ENCODE measurements at places on chromosomes 16 and 17.

GRCh38 chr16:51697454-51697853, 546.4 kb upstream of the SALL1 start:
- no peak for DNase-seq

- no peak for DNase-seq
Measured at GRCh38 chr16:46918905-46919792, 35.0 kb downstream of the GPT2 start.

DNA sequence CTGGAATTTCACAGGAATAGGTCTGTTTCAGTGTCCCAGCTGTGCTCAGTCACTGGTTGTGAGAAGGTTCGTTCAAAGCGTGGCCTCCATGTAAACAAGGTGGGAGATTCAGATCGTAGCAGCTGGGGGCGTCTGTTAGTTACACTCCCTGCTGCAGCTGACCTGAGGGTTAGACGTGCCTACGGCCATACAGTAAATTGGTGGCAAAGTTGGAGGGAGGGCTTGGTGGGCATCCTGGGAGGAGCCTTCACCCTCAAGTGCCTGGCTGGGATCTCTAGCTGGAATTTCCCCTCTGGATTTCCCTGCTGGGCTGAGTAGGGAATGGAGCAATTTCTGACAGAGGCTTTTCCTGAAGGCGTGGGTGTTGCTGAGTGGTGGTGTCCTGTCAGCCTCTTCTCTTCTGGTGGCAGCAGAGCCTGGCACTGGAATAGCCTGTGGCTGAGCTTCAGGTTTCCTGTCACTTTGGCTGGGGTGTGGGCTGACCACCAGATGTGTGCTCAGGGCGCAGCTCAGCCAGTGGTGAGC, 6.4 kb downstream of the FCSK start:
- DNase-seq: no peak

GRCh38 chr16:54696522-54696921, 234.1 kb upstream of the IRX5 start:
- no peak for DNase-seq

DNA sequence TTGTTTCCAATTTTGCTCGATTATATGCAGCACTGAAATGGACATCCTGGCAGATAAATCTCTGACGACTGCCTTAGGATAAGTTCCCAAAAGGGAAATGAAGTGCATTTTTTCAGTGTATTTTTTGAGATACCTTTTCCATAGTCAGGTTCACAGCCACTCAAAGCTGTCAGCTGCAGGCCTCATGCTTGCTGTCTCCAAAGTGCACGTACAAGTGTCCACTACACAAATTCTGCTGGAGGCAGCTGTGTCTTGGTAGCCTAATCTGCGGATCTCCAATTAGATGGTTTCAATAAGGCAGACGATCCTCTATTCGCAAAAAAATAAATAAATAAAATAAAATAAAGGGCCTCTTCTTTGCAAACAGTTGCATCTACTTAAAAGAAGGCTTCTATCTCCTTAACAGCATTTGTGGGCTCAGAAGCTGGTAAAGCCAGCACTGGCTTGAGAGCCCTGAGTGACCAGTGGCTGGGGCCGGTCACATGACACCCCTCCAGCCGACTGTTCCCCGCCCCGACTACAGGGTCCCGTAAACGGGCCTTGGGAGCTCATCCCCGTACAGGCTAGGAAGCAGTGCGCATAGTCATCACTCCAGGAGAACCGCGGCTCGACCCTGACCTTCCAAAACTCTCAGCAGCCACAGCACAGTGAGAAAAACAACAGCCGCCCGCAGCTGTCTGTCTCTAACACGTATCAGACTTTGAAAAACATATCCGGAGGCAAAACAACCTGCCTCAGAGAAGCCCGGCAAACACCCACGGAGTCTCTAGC, 18.8 kb downstream of the RPH3AL start:
- DNase-seq: no peak

- DNase-seq: no peak
Measured at GRCh38 chr17:16258901-16259300, 41.9 kb downstream of the PIGL start.

DNA sequence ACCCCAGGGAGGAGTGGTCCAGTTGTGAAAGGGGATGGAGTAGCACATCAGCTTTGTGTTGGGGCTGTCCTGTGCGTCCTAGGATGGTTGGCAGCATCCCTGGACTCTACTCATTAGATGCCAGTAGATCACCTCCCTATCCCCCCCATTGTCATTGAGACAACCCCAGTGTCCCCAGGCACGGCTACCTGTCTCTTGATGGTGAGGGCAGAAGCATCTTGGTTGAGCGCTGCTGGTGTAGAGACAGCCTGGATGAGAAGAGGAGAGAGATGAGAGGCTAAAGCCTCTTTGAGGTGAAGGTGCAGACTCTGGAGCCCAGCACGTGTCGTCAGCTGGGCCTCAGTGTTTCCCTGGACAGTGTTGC, 55.4 kb downstream of the TNFRSF13B start:
- DNase-seq: no peak

DNA sequence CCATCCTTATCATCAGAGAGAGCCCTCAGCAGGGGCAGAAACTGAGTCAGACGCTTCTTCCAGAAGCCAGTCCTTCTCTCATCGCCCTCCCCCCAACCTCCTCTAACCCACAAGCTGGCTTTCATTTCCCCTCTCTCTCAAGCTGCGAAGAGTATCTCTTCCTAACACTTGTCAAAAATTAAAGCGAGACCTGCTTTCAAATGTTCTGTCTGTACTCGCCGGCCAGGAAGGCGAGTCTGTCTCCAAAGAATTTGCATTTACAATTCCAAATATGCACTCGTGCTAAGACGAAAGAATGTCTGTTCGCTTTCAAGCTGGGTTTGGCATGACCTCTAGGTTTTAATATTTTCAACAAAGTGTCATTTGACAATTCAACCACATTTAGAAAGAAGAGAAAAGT, 140.4 kb downstream of the RGS9 start:
- DNase-seq: peak; percentile 33

GRCh38 chr16:81899601-81900000, 111.7 kb downstream of the SDR42E1 start:
- DNase-seq: no peak

GRCh38 chr16:66304151-66304550, 62.3 kb upstream of the CDH5 start:
- no peak for DNase-seq

GRCh38 chr16:11063448-11064201, 119.3 kb downstream of the CLEC16A start:
- no peak for DNase-seq

DNA sequence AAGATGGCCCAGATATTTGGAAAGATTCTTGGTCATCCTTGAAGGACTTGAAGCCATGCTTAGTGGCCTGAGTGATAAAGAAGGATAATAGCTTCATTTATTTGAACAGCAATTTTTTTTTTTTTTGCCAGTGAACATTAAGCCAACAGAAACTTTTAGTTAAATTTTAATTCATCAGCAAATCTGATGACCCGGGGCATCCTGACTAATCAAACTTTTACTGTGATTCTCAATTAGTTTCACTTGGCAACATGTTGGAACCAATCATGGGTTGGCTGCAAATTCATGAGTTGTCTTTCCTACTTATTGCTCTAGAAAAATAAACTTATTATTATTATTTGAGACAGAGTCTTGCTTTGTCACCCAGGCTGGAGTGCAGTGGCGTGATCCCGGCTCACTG, 74.4 kb downstream of the SHISA9 start:
- no peak for DNase-seq

GRCh38 chr16:80519189-80519588, 21.6 kb upstream of the DYNLRB2 start:
- no peak for DNase-seq

- peak; percentile 26 for DNase-seq
Measured at GRCh38 chr16:200388-200787, 20.1 kb downstream of the HBQ1 start.

DNA sequence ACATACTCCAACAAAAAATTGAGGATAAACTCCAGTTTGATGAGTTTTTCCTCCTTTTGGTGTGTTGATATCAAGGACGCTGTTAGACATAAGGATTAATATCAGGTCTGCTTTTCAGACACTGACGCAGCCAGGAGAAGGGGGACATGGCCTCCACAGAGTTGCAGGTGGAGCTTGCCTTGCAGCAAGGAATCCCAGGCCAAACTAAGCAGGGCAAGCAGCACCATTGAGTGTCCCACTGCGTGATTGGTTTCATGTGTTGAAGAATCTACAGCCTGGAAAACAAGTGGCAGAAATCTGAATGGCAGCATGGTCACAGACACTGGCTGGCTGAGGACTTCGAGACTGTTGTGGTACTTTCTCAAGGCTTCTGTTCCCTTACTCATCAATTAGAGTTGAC, 777.6 kb downstream of the KCNJ18 start:
- no peak for DNase-seq

GRCh38 chr16:86156155-86156554, 257.2 kb downstream of the IRF8 start:
- DNase-seq: no peak

DNA sequence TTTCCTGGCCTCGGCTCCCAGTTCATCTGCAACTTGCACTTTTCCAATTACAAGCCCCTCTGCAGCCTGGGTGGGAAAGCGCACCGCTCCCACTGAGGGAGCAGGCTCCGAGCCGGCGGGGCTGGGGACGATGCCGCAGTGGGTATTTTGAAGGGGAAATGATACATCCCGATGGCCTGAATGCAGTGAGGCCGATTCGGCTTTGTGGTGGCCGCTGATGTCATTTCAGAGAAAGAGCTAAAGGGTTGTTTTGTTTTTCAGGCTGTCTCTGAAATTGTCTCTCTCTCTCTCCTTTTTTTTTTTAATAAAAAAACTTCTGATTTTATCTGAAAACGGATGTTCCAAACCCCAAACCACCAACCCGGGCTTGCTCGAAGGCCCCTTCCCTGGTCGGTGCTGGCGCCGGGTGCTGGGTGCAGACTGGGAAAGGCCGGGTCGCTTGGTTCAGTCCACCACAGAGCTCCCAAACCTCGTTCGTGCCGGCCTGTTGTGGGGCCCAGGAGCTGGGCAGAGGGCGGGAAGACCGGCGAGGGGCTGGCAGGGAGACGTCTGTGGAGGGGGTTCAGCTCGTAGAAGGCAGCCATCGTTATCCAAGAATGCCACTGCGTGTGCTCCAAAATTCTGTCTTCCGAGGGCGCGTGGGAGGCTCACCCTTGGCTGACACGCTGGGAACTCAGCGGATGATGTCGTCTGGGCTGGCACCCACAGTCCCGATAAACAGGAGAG, 102.8 kb downstream of the FOXL1 start:
- no peak for DNase-seq

- no peak for DNase-seq
Measured at GRCh38 chr17:74736513-74737298, at the start of gene RAB37. TSS of gene RAB37 (plus strand) at chr17:74737256. CDS start at chr17:74737273, 17 bp downstream.

GRCh38 chr17:6134721-6135120, 64.5 kb downstream of the WSCD1 start:
- DNase-seq: no peak

DNA sequence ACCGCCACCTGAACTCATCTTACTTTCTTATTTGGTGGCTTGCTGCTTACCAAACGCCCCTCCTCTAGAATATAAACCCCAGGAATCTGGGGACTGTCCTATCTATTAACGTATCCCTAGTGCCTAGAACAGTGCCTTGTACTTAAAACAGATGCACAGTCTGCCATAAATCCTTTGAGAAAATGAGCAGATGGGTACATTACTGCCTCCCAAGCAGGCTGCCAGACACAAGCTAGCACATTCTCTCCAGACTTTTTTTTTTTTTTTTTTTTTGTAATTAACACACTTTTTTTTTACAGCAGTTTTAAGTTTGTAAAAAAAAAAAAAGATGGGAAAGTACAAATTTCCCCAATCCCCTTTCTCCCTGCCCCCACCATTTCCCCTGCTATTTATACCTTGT, 57.3 kb upstream of the RPL38 start:
- no peak for DNase-seq

DNA sequence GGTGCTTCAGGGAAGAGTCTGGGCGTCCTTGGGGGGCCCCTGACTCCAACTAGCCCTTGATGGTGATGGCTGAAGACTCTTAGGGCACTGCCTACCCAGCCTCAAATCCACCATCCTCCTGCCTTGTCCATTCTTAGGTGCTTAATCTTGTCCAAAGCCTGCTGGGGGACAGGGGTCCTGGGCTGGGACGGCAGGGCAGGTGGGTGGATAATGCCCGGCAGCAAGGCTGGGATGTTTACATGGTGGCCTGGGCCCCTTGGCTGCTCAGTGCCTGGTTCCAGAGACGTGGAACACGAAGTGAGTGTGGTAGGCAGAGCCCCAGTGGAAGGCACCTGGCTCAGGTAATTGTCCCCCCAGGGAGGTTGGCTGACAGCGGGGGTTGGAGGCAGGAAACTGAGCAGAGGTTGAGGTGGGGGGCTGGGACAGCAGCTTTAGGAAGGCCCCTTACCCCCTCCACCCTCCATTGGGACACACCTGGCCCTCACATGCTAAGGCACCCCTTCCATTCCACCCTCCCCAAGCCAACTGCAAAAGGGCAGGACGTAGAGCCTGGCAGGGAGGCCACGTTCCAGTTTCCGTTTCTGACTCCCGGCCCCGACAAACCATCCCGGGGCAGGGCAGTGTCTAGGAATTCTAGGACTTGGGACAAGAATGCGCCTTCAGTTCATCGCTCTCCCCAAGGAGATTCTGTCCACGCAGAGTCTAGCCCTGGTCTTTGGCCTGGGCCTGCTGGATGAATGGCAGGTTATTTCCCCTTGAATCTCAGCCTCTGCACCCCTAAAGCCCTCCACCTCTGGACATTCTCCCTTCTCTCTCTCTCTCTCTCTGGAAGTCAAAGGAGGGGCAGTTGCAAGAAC, 1.9 kb downstream of the FOXJ1 start:
- DNase-seq: no peak

GRCh38 chr17:1386265-1386664, 13.8 kb downstream of the YWHAE start:
- no peak for DNase-seq

- no peak for DNase-seq
Measured at GRCh38 chr17:381941-382643, 29.5 kb upstream of the RPH3AL start.

DNA sequence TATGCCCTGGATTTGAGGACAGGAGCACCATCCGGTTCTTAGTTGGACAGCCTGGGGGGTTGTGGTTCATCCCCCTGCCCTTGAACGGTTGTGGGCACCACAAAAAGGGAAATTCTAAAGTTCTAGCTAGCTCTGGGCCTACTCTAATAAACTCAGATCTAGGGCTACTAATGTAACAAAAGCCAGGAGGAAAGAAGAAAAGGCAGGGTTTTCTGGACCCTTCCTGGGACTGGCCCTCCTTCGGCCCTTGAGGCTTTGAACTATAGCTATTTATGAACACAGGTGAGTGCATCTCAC, 15.1 kb downstream of the ETV4 start:
- DNase-seq: no peak

GRCh38 chr16:12097523-12098428, 121.2 kb downstream of the SNX29 start:
- no peak for DNase-seq

DNA sequence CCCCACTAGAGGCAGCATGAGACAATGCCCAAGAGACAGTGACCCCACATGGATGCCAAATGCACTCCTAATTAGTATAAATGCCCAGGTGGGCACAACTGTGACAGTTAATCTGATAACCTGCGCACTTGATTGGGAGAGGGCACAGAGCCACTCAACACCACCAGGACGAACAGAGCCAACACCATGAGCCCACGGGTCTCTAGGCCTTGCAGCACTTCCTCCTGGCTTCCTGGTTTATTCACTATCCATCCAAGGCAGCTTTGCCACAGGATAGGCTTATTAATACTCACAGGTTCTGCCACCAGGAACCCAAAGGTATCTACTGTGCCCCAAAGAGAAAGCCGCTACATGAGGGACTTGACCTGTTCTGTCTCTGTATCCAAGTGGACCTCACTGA, 14.9 kb downstream of the AXIN2 start:
- no peak for DNase-seq
